ENCODE measurements at places on chromosomes 6 and 20.
A peak's percentile ranks its signal among the peaks of the same experiment; 100 is the strongest.

- DNase-seq, result no peak
Observed at GRCh38 chr6:147678253-147678652, 169.8 kb downstream of the SAMD5 start.

DNA sequence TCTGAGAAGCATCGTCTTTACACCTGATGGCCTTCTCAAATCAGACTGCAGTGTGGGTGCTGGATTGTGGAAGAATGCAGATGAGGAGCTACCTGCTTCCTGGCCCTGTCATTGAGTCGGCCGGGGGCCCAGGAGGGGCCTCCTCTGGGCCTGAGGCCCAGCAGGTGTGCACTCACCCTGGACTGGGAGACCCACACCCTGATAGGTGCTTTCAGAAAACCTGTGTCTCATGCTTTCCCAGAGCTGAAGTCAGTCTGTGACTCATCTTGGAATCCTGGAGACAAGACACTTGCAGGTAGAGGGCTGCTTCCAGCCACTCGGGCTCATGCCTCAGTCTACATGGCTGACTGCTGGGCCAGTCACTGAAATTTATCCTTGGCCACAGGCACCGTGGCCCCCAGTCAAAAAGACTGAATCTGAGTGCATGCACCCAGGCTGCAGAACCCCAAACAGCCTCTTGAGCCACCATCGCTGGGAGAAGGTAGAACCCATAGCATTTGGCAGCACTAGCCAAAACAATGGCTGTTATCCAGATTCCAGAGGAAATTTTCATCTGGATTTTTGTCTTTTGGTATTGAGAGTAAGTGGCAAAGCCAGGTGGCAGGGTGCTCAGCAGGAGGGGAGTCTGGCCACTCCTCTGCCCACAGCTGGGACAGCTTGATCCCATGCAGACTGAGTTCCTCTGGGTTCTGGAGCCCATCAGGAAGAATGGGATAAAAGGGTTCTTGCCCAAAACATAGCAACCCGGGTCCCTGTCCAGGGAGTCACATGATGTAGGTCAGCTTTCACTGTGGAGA is 182.0 kb upstream of the CST7 start:
- peak; percentile 18 for DNase-seq

GRCh38 chr6:8027965-8028651 is 36.1 kb downstream of the BLOC1S5 start:
- DNase-seq, result no peak

- DNase-seq, result no peak
Observed at GRCh38 chr6:24987446-24988115, 51.8 kb upstream of the RIPOR2 start.

- no peak for DNase-seq
Observed at GRCh38 chr6:164010441-164011103, 596.1 kb downstream of the QKI start.
